ENCODE measurements at places on chromosomes 3 and 15.
A peak's percentile ranks its signal among the peaks of the same experiment; 100 is the strongest.

DNA sequence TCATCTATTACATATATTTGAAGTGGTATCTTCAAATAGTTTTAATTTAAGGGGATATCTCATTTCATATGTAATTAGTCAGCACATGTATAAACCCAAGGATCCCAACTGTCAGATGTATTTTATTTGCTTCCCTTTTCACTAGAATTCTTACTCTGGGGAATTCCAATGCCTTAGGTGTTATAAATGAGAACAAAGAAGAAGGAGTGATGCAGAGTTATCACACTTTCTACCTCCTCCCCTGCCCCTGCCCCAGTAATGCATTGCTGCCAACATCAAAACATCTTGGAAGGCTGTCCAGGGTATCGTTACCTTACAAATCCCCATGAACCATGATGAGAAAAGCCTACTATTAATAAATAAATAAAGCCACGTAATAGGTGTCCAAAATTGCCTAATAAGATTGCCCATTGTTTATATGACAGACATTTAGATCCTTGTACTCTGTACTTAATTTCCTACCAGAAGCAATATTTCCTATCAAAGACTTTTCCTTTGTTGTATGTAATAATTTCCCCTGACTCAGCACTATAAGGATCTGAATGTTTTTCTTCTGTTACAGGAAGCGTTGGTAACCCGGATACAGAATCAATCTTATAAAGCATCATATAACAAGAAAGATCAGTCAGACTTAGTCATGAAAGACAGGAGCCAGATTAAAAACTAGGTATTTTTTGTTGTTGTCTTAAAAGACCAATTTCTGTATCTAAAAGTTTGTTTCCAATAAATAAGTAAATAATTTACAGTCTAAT lies 38.8 kb downstream of the CBLB start:
- DNase-seq, result no peak

DNA sequence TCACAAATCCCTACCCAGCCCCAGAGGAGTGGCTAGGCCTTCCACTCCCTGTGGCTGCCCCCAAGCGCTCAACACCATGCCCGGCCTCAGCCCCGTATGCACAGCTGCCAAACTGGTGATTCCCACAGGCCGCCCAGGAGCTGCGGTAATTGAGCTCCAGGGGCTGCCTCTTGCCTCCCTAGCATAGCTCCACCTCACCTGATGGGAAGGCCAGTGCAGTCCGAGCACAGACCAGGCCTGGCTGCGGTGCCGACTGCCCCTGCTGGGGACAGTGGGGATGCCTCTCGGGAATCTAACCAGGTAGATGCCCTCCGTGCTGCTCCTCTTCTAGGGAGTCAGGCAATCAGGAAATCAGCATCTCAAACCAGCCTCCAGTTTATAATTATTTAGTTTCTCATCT lies 25.9 kb downstream of the SCN5A start:
- DNase-seq, result no peak

DNA sequence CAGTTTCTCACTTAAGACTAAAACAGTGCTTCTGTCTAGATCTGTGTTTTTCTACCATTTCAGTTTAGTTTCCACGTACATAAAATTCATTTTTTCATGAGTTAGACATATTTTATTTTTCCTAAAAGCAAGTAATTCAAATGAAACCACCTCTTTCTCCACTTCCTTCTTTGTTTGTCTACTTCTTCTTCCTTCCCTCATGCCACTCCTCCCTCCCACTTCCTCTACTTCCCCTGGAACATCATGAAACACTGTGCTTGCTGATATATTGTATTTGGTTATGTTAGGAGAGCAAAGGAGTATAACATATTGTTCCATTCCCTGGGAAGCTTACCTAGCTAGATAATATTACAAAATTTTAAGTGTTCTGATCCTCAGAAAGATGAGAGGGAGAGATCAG lies 36.7 kb upstream of the GOLGA8B start:
- DNase-seq, result no peak

DNA sequence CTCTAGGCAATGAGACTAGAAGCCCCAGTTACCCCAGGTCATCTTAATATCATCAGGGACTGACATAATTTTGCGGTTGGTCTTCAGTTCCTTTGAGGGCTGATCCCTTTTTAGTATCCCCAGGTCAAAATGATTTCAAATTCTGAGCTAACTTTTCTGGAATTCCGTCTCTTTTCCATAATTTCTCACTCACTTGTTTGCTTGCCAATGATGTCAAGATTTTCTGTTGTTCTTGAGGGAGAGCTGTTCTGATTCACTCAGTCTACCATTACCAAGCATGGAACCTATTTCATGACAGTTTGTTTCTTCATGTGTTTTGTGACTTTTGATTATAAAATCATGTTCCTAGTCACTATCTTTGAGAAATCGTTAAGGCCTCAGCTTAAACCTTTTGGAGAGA lies 190.5 kb upstream of the LYSMD4 start:
- no peak for DNase-seq

GRCh38 chr3:78497021-78497420 lies 1270.8 kb downstream of the ROBO1 start:
- DNase-seq, result peak; percentile 78

- peak; percentile 62 for DNase-seq
These were observed 51.0 kb upstream of the SSR3 start for GRCh38 chr3:156605686-156606605.

GRCh38 chr3:122100591-122101463 lies 45.7 kb downstream of the CD86 start:
- DNase-seq, result no peak

DNA sequence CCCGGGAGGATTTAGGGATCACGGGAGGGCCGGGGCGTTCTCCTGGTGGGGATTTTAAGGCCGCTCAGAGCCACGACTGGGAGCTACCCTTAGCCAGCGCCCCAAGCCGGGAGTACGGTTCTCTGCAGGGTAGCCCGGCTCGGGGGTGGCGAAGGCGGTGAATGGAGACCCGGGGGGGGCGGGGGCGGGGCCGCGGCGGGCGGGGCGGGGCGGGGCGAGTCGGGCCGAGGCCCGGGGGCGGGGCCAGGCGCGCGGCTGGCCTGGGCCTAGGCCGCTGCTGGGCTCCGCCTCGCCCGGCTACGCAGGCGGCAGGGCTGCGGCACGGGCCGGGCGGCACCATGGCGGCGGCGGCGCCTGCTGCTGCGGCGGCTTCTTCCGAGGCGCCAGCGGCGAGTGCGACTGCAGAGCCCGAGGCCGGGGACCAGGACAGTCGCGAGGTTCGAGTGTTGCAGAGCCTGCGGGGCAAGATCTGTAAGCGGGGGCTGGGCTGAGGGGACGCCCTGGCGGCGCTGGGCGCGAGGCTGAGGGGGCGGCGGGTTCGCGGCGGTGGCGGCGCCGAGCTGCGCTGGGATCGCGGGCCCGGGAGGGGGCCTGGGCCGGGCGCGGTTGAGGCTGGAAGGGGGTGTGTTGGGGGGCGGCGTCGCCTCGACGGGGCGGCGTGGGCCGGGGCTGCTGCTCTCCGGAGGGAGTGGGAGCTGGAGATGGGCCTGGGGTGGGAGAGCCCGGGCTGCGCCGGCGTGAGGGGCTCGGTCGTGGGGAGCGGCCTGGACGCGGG lies at the start of gene RASA2:
RASA2 (plus strand) TSS at position 282 of the 775 bp plus-strand sequence; CDS start at position 339, 57 bp downstream.
- peak; percentile 71 for DNase-seq

- no peak for DNase-seq
These were observed 102.5 kb downstream of the IQSEC1 start for GRCh38 chr3:12970684-12971083.

GRCh38 chr3:59404064-59404463 lies 354.2 kb upstream of the CFAP20DC start:
- no peak for DNase-seq

DNA sequence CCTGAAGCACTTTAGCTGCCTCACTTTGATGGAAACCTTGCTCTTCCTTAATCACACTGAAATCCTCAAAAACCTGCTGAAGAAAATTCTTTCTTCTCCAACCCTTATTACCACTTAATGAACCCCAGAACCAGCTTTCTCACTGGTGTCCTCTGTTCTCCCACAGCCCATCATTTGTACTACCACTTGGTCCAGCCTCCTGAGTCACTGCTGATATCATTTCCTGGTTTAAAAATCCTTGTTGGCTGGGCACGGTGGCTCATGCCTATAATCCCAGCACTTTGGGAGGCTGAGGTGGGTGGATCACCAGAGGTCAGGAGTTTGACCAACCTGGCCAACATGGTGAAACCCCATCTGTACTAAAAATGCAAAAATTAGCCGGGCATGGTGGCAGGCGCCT lies 418.6 kb upstream of the KCNMB2 start:
- DNase-seq, result no peak

DNA sequence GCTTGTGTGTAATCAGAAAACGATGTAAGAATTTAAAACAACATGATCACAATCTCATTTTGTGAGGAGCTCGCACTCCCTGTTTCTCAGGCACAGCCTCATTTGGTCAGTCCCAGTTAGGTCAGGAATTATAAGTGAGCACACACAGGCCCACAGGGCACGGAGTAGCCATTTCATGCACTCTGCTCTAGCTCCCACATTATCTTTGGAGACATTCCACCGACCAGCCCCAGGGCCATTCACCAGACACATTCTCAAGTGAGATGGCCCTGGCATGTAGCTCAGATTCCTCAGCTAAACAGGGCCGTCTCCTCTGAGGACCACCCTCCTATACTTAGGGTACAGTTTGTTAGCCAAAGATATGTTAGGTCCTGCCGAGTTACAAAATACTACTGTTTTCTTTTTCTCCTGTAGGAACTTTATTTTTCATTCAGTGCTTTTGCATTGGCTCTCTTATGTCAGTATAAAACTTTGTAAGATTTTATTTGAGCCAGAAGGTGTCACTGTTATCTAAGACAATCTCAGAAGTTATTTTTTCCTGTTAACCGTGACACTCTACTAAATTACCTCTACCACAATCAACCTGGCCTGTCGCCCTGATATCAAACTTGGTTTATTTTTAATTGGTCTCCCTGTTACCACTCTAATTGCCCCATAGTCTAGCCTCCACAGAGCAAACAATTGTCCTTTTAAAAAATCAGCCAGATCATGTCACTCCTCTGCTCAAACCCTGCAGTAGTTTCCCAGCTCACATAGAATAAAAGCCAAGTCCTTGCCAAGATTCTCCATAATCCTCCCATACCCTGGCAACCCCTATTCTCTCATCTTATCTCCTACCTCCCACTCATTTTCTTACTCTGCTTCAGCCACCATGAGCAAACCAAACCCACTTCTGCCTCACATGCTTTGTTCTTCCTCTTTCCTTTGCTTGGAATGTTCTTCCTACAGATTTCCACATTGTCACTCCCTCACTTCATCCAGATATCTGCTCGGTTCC lies 105.7 kb downstream of the PPP2R3A start:
- DNase-seq, result no peak
